ENCODE measurements at places on chromosomes 1 and 21.

GRCh38 chr1:173581383-173582079, 21.3 kb downstream of the SLC9C2 start:
- DNase-seq = no peak

DNA sequence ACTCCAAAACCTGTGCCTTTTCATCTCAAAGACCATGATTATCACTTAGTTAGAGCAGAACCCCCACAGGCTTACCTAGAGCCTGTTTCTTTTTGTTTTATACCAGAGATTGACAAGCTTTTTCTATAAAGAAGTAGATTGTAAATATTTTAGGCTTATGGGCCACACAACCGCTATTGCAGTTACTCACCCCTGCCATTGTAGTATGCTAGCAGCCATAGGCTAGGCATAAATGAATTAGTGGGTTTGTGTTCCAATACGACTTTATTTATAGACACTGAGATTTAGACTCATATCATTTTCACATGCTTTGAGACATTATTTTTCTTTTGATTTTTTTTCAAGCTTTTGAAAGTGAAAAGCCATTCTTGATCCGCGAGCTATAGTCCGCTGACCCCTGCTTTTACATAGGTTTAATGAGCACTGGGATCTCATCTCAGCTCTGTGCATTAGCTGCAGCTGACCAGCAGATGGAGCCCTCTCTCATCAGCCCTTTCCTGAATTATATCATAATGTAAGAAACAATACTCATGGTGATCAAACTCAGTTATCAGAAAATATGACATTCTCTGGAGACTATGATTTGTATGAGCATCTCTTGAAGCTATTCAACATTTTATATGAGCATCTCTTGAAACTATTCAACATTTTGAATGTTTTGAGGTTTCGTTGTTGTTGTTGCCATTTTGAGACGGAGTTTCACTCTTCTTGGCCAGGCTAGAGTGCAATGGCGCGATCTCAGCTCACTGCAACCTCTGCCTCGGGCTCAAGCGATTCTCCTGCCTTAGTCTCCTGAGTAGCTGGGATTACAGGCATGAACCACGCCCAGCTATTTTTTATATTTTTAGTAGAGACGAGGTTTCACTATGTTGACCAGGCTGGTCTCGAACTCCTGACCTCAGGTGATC, 111.9 kb upstream of the L1TD1 start:
- peak; percentile 58 for DNase-seq

DNA sequence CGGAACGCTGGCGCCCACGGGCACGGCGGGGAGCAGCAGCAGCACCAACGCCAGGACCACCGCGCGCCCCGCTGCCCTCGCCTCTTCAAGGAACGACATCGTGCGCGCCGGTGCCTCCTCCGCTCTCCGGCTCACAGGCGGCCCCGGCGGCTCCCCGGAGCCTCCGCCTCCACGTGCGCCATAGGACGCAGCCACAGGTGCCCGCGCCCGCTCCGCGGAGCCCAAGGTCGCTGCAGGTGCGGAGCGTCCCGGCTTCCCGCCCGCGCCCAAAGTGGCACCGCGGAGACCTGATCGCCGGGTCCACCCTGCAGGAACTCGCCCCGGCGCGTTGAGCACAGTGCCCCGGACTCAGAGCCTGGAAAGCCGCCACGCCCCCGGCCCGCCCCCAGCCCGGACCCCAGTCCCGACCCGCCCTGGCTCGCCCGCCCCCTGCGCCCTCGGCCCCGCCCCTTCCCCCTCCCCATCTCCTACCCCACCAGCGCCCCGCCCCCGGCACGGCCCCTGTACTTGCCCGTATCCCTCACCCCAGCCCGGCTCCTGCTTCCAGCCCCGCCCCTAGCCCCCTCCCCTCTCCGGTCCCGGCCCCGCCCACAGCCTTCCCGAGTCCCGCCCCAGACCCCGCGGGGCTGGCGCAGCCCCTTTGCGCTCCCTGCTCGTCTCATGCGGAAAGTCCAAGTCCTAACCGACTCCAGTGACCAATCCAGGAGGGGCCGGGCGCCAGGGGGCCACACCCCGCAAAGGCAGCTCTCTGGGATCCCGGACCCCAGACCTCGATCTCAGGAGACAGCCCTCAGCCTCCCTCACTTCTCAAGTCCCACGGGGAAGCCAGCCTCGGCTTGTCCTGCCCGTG, at the start of gene MEGF6:
TSS of gene MEGF6 (minus strand) at position 339 of the 850 bp plus-strand sequence. CDS start at position 99, 240 bp downstream.
- DNase-seq = peak; percentile 55

DNA sequence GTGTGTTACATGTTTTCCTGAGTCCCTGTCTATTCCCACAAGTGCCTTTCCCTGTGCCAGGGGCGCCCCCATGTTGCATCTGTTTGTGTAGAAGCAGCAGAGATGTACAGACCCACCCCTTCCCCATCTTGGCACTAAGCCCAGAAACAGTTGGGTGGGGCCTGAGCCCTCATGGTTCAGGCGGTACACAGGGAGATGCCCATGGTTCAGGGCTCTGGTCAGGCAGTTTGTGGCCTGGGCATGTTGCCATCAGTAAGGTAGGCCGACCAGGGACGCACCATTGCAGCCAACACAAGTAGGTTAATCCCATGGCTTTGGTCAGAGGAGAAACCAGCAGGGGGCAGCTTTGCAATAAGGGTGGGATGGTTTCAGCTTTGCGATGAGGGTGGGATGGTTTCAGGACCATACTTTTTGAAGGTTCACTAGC, 914 bp upstream of the ADGRB2 start:
- DNase-seq = peak; percentile 30

GRCh38 chr1:97654876-97655585, 265.8 kb downstream of the DPYD start:
- peak; percentile 71 for DNase-seq

DNA sequence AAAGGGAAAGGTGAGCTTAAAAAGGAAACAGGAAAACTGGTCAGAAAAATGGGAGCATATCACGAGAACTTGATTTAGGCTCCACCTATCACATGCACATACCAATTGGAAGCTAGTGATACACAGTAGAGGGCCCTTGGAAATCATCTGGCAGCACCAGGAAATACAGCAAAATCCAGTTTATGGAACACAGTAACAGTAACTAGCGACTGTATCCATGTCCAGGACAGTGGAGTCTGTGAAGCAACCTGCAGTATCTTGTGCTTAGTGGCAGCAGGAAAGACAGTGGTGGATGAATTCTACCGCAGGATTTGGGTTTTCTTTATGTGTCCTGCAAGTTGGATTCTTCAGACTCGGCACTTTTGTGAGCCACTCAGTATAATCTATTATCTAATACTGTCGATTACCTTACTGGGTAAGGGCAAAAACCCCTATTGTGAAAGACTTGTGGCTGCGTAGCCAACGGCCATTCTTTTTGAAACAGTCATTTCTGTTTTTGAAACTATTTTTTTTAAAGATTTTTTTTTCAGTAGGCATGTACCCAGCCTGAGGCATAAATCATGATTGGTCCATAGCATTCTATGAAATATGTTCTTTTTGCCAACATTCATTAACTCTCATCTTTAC, 1.6 kb upstream of the KDM4A start:
- DNase-seq = no peak

DNA sequence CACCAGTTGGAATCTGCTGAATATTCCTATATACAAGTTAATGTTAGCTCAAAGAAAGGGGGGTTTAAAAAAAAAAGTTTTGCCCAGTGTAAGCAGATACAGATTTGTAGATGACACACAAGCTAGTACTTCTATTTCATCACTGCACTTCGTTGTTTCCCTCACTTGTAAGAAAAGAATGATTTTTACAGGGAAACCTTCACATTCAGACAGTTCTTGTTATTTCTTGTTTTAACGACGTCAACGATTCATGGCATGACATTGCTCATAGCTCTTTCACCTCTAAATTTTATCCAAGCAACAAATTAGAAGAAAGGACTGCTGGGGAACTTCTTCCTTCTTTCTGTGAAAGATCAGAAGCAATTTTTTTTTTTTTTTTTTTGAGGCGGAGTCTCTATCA, 25.7 kb upstream of the C1orf105 start:
- peak; percentile 53 for DNase-seq

DNA sequence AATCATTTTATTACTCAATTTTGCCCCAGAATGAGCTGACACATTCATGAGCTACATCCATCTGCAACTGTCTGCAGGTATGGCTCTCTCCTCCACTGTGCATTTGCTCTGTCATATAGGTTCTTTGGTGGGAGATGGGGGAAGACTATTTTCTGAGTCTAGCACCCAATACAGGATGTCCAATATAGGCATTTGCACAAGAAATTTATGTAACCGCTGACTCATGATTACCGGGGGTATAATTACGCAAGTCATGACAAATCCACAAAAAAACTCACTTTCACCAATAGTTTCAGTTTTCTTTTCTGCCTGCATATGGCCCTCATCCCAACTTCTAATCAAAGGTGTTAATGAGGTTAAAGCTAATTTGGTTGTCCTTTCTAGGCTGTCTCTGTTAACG, 17.5 kb upstream of the VSIG8 start:
- peak; percentile 80 for DNase-seq

- DNase-seq = peak; percentile 14
Observed at GRCh38 chr1:57101209-57101608, 135.4 kb upstream of the C8B start.

DNA sequence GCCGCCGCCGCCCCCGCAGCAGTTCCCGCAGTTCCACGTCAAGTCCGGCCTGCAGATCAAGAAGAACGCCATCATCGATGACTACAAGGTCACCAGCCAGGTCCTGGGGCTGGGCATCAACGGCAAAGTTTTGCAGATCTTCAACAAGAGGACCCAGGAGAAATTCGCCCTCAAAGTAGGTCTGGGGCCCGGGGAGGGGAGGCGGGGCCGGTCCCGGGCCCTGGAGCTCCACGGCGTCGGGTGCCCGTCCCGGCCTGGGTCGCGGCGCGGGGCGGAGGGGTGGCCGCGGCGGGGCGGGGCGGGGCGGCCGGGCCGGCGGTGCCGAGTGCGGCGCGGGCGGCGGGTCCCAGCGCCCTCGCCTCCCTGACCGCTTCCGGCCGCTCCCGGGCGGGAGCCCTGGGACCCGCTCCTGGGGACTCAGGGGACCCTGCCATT, 646 bp downstream of the MAPKAPK2 start:
- DNase-seq = peak; percentile 32

GRCh38 chr1:157142765-157143423, 4.7 kb upstream of the ETV3 start:
- no peak for DNase-seq
